ENCODE measurements at places on chromosomes 2 and 18.

DNA sequence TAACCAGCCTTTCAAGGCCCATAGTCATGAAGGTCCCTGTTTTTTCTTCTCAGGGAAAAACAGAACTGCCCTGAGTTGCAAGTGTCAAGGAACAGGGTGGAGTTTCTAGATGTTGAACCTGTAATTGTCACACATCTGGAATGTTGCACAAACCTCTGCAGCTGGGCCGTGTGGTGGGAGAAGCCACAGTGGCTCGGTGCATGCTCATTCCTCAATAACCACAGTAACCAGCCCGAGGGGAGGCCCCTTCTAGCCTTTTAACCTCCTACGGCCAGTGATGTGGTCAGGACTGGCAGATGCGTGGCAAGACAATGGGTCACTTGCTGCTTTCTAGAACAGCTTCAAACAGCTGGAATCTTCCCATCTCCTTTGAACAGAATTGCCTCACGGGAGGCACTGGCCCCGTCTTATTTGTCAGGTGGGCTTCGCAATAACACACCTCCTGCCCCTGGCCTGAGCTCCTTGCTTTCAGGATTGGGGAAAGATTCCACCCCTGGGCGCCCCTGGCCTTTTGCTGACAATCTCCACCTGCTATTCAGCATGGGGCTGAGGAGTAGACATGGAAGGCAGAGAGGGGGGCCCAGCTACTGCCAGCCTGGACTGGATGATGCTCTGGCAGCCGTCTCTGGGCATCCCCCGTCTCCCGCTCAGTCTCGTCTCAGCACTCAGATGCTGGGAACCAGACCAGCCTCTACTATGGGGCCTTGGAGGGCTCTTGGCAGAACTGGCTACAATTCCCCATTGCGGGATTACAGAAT, 102.9 kb downstream of the KLHL29 start:
- DNase-seq = peak; percentile 52

GRCh38 chr2:26892133-26892532, 44.2 kb downstream of the DPYSL5 start:
- no peak for DNase-seq

GRCh38 chr18:70041459-70042050, 93.9 kb upstream of the CD226 start:
- DNase-seq = no peak

GRCh38 chr2:108691447-108691846, 27.8 kb upstream of the RANBP2 start:
- no peak for DNase-seq

DNA sequence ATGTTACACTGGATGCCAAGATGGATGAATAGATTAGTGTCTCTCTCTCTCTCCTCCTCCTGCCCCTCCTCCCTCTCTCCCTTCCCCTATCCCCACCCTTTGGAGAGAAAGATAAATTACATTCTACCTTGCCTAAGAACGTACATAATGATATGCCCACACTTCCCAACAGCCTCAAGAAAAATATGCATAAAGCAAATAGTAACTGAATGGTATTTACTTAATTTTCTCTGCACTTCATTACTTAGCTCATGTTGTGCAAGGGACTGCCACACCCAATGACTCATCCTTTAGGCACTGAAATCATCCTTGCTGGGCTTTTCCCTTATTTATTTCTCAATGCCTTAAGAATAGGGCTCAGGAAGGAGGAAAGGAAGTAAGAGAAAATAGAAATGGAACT, 137.3 kb upstream of the PID1 start:
- peak; percentile 76 for DNase-seq
